ENCODE measurements at places on chromosomes 12 and 14.

- DNase-seq = peak; percentile 63
Observed at GRCh38 chr14:68819260-68819691, 26.4 kb upstream of the ZFP36L1 start.

DNA sequence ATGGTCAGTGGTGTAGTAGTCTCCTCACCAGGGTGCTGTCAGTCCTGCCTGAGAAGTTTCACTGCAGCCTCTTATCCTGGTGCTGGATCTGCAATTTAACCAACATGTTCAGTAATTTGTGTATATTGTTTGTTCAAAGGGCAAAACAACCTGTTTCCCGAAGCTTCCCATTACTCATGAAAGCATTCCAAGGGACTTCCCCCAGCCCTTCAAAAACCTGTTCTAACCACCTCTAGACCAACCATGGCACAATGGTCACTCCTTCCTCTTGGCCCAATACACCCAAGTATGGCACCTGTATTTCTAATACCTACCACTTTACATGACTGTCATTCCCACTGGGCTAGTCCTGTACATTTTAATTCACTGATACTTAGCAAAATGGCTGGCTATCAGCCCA is 12.1 kb downstream of the CKAP4 start:
- DNase-seq = no peak

DNA sequence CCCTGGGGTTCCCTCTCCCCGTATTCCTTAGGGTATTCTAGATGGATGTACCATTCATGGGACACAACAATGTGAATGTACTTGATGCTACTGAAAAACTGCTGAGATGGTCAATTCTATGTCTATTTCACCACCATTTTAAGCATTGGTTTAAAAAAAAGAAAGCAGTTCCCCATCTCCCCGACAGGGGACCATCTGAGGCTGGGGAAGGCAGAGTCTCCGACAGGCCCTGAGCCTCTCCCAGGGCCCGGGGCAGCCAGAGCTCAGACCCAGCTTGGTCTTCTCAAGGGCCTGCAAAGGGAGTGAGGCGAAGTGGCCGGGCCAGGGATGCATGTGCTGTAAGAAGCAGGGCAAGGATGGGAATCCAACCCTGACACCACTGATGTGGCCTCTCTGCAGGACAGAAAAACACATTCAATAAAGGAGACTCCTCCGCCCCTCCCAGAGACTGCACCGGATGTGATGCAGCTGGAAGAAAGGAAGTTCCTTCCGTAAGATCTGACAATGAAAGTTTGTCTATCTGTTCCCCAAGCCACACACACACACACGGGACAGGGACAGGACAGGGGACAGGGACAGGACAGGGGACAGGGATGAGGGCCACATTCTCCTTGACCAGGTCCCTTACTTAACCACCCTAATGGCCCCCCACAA is 234.1 kb downstream of the BCL11B start:
- DNase-seq = no peak

GRCh38 chr14:95895720-95896119 is 19.1 kb downstream of the TUNAR start:
- DNase-seq = no peak
